Natural killer cell (primary cell): ENCODE measurements at places on chromosomes 1 and 21. TPM values are rescaled to one million over a fixed set of nuclear protein-coding genes. Genes with fewer than 3 reads are reported as not detected.

TNFRSF1B gene
- 152 TPM for total RNA-seq

ANGPTL3 gene
- total RNA-seq, result not detected

CYP4A11 gene
- total RNA-seq, result not detected

HIVEP3 gene
- 29.8 TPM for total RNA-seq

SYT2 gene
- total RNA-seq, result not detected

BMP8A gene
- 0.40 TPM for total RNA-seq

PRMT6 gene
- total RNA-seq, result 8.8 TPM

ERICH3 gene
- total RNA-seq, result 0.68 TPM

IPP gene
- total RNA-seq, result 20.8 TPM

CLCNKB gene
- not detected for total RNA-seq

AVPR1B gene
- not detected for total RNA-seq

SELENBP1 gene
- not detected for total RNA-seq

RHCE gene
- total RNA-seq, result not detected

UTS2 gene
- total RNA-seq, result 7.5 TPM

CFAP57 gene
- total RNA-seq, result 0.19 TPM
